ENCODE measurements at places on chromosomes 3 and 15. TPM values are rescaled to one million over a fixed set of nuclear protein-coding genes. Genes with fewer than 3 reads are reported as not detected.

The PSTPIP1 gene
- 0.63 TPM for total RNA-seq

The ROPN1 gene
- total RNA-seq: not detected

The PCSK6 gene
- 3.3 TPM for total RNA-seq

The P2RY1 gene
- 25.2 TPM for total RNA-seq

The PLCH1 gene
- 17.4 TPM for total RNA-seq

The CLDN18 gene
- total RNA-seq: not detected

The OR5K2 gene
- not detected for total RNA-seq

The DAPK2 gene
- 2.9 TPM for total RNA-seq

The SLC28A2 gene
- not detected for total RNA-seq

The FRMD4B gene
- total RNA-seq: 7.2 TPM

The ARL14 gene
- total RNA-seq: not detected

The LIPC gene
- total RNA-seq: not detected

The TMCC1 gene
- 21.6 TPM for total RNA-seq

The ADCY5 gene
- 18.5 TPM for total RNA-seq

The ARHGEF26 gene
- 15.6 TPM for total RNA-seq

The ERICH6 gene
- not detected for total RNA-seq

The PLSCR2 gene
- total RNA-seq: not detected

The HRG gene
- total RNA-seq: 0.15 TPM

The ENTPD3 gene
- 0.44 TPM for total RNA-seq

The PLSCR1 gene
- total RNA-seq: 48.5 TPM

The SYNPR gene
- total RNA-seq: 0.54 TPM

The ABI3BP gene
- total RNA-seq: not detected

The TMEM158 gene
- 35.5 TPM for total RNA-seq

The NLGN1 gene
- total RNA-seq: 14.8 TPM

The RTP3 gene
- not detected for total RNA-seq

Data from H1 (cell line).